ENCODE measurements at places on chromosomes 4 and X. TPM values are rescaled to one million over a fixed set of nuclear protein-coding genes. Genes with fewer than 3 reads are reported as not detected.

GRCh38 chr4:174244441-174244840, 39.0 kb downstream of the FBXO8 start:
- DNase-seq = no peak

GRCh38 chr4:125719987-125720386, 405.2 kb downstream of the FAT4 start:
- no peak for DNase-seq

- DNase-seq = no peak
Observed at GRCh38 chr4:77104791-77105540, 29.2 kb upstream of the CCNI start.

LRIT3 gene
- 0.21 TPM for total RNA-seq

DNA sequence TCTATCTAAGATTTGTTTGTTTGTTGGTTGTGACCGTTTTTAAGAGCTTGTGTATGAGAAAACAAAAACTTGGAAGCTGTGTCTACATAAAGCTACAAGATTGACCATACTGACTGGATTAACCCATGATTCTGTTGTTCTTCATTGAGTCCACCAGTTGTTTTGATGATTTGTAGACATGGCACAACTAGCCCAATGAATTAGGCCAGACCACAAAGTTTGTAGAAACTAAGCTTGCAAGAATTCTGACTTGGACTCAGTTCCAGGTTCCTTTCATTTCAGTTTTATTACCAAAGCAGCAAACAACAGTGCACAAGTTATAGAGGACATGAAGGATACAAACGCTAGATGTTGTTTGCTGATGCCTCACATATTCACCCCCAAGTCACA, 119.3 kb downstream of the RASGEF1B start:
- no peak for DNase-seq
